Activated T-cell treated with anti-CD3 and anti-CD28 coated beads for 4 hours (primary cell): ENCODE measurements at places on chromosomes 13 and 19.

DNA sequence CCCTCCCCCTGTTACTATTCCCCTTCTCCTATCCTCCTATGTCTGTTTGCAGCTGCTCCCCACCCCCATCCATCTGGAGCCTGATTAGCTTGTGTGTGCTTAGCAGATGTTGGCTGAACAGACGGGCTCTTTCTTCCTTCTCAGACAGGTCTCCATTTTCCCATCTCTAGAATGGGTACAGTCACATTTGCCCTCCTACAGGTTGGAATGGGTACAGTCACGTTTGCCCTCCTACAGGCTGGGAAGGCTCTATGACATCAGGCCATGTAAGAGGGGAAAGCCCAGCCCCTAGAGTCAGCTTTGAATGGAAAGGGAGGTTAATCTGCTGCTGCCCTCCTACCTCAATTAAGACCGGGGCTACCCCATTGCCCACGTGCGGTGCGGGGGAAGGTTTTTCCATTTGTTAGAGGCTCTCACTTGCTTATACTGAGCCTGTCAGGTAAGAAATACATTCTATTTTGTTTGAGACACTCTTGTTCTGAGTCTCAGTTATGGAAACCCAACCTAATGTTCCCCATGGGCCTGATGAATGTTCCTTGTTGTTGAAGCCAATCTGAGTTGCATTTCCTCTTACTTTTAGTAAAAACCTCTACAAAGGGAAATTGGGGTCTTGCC lies 2.2 kb upstream of the CLEC17A start:
- peak; percentile 24 for DNase-seq

GRCh38 chr13:89380101-89380500 lies 1708.9 kb downstream of the SLITRK5 start:
- DNase-seq = no peak

DNA sequence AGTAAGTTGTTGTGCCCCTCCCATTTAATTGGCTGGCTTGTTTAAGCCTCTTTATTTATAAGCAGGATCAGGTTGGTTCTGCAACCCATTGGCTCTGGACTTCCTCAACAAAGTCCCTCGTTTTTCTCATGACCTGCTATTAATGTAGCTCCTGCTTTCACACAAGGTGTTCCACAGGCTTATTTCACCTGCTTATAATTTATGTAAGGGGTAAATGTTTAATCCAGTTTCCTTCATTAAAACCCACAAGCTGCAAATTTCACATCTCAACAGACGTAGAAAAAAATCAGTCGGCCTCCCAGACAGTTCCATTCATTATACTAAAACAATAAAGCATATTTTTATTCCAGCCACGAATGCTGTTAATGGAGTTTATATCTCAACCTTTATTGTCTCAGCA lies 86.1 kb downstream of the TBC1D4 start:
- no peak for DNase-seq

- DNase-seq = no peak
Measured at GRCh38 chr13:113544071-113544891, 40.3 kb upstream of the TFDP1 start.

DNA sequence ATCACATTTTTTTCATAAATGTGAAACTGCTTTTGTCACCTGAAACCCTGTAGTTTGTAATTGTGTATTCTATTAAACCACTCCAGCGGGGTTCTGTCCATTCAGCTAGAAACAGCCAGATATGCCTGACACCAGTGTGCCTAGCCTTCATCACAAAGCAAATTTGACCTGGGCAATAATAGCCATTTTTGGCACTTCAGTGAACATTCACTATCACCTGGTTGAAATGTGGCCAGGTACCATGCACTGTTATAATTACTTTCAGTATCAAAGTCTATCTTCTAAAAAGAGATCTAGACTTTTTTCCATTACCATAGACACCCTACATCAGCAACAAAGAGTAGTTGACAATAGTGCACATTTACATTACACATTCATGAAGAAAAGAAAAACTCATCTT lies 64.5 kb downstream of the ZNF257 start:
- no peak for DNase-seq

GRCh38 chr19:27676877-27677276 lies 1536.1 kb downstream of the UQCRFS1 start:
- DNase-seq = no peak

GRCh38 chr13:102838273-102838672 lies 7.6 kb upstream of the ERCC5 start:
- no peak for DNase-seq

DNA sequence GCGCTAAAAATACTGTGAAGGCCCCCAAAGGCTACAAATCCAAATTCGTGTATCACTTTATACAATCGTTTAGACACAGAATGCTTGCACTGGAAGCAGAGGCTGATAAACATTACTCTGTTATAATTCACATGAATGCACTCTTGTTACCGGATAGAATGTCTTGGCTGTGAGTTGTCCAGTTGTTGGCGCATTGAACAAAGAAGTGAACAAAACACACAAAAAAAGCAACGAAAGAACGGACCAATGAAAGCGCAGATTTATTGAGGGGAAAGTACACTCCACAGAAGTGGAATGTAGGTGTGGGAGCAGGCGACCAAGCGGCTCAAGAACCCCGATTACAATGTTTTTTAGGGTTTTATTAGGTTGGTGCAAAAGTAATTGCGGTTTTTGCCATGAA lies 529 bp upstream of the ZNF418 start:
- DNase-seq = no peak

- no peak for DNase-seq
Measured at GRCh38 chr19:40225440-40226305, 816 bp downstream of the CCNP start.

GRCh38 chr19:9586764-9587163 lies 2.5 kb upstream of the ZNF121 start:
- DNase-seq = peak; percentile 72

DNA sequence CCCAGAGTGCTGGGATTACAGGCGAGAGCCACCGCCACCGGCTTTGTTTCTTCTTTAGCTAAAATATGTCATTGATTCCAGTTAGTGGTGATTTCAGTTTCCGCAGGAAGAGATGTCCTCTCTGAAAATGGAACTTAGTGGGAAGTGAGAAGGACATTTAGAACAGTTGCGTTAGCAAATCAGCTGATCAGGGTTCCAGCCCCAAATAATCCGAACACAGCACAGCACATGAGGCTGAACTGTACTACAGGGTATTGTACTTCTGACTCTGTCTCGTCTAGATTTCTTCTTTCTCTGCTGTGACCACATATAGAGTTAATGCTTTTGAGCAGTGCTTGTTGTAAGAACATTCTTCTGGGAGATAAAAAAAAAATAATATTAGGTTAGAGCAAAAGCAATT lies 314.4 kb downstream of the MYO16 start:
- no peak for DNase-seq

- DNase-seq = no peak
Measured at GRCh38 chr13:96075953-96076543, 13.9 kb upstream of the HS6ST3 start.

DNA sequence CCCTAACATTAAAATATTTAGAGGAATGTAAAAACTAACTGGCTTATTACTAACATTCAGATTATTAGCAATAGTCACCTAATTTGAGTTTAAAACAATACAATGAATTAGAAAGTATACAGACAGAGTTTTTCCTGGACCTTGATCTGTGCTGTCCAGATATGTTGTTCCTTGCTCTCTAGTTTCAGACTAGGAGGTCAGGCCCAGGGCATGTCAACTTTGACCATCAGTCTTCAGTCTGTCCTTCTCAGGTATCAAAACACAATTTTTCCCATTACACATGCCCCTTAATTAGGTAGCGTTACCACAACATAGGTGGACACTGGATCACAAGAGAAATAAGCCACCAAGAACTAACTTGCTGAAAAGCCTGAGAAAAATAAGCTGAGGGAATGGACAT lies 197.0 kb downstream of the MAB21L1 start:
- no peak for DNase-seq

DNA sequence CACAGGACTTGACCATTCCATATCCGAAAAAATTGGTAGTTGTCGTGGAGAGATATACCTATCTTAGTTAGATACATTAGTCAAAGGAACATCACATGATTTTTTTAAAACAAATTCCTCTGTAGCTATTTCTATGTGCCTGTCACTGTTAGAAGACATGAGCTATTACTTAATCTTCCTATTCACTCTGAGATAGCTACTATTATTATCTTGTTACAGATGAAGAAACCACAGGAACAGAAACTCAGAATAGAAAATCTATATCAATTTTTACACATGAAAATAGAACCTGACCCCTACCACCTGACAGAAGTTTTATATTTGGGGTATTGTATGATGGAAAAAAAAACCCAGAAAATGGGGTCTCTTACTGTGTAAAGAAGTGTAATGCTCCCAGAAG lies 68.9 kb upstream of the TDRD3 start:
- no peak for DNase-seq

GRCh38 chr13:77150651-77151050 lies 123.7 kb upstream of the FBXL3 start:
- DNase-seq = no peak

DNA sequence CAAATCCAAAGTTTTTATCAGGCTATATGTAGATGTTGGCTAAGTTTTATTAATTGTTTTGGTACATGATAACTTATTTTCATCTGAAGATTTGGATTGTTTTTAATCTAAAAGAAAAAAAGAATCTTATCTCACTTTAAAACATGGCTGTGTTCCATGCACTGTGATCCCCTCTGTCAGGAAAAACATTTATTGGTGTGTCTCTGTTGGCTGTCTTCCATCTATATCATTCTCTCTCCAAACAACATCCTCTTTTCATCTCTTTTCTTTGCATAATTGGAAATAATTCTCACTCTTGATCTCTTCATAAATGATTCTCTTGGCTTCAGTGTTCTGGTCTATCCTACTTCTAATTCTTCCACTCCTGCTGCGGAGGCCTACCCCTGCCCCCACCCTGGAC lies 4.2 kb downstream of the NALCN start:
- no peak for DNase-seq

DNA sequence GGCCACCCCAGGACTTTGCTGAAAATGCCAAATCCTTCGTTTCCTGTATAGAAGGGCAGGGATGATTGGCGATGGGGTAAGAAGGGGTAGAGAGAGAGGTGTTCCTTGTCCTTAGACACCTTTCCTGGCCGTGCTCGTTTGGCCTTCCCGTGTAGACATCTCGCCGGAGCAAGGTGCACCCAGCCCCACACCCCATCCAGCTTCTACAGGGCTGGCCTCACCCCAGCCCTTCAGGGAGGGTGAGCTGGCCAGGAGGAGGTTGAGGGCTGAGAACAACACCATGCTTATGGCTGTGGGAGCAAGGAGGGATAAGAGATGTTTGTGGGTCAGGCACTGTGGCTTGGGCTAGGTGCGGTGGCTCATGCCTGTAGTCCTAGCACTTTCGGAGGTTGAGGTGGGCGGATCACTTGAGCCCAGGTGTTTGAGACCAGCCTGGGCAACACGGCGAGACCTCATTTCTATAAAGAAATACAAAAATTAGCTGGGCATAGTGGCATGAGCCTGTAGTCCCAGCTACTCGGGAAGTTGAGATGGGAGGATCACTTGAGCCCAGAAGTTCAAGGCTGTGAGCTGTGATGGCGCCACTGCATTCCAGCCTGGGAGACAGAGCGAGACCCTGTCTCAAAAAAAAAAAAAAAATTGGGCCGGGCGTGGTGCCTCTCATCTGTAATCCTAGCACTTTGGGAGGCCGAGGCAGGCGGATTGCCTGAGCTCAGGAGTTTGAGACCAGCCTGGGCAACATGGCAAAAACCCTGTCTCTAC lies 15.5 kb downstream of the SMARCA4 start:
- DNase-seq = no peak

- peak; percentile 41 for DNase-seq
Measured at GRCh38 chr19:53881482-53882390, at the start of gene PRKCG. Gene PRKCG, plus strand, starts transcription at chr19:53882197. Its CDS starts 298 bp downstream, at chr19:53882495.

DNA sequence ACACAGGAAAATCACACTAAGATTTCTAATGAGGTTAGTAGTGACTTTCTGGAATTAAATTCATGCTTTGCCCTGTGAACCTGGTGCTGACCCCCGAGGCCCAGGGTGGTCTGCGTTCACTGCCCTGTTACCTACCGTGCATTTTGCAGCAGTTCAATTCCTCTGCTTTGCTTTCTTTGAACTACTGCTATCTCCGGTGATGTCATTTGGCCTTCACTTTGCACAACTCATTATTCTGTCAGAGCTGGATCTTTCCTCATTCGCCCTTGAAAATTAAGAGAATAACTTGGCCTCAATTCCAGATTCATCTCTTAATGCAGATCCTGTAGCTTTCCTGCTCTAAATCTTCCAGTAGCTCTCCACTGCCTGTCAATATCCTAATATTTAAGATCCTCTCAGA lies 8.8 kb upstream of the LRRC63 start:
- no peak for DNase-seq

DNA sequence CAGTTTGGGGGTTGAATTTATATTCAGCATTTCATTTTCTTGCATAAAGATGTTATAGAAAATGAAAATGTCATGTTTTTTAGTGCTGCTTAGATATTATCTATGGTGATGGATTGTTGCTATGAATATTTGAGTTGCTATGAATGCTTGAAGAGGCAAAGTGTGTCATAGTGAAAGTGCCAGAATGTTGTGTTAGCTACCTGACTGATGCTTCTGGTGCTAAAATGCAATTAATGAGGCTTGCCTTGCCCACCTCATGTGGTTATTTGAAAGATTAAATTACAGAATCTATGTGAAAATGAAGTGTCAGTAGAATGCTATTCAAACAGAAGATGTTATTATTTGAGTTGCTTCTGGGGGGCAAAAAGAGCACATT lies 62.7 kb upstream of the MYCBP2 start:
- DNase-seq = no peak

DNA sequence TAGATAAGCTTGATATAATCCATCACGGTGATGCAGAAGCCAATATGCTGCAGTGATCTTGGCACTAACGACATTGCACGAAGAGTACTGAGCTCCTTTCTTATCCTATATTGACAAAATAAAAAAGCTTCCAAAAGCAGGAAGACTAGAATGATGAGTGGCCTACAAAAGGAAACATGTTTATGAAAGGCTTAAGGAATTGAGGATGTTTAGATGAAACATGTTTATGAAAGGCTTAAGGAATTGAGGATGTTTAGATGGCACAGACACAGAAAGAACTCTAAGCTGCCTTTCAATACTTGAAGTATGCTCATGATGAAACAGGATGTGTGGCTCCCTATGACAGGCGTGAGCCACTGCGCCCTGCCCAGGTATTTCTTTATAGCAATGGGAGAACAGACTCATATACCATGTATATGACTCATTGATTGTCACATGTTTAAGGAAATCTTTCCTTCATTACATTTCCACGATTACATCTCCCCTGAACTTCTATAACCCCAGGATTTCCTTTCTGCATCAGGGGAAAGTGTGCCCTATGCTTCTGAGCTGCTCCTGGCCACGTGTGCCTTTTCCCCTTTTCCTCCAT lies 690.8 kb upstream of the ARGLU1 start:
- no peak for DNase-seq

GRCh38 chr13:64540976-64541375 lies 2689.2 kb downstream of the PCDH9 start:
- no peak for DNase-seq

DNA sequence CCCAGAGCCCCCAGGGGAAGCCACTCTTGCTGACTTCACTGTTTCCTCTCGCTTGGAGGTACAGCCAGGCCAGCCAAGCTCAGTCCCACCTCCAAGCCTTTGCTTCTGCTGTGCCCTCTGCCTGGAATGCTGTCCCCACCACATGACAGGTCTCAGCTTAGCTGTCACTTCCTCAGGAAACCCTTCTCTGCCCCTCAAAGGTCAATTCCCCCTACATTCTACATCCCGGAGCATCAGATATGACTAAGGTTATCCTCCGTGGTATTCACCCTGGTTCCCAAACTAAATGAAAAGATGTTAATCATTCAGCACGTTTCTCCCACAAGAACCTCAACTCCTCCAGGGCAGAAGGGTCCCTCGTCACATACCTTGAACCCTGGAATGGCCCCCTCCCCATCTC lies 53.5 kb downstream of the PTPRS start:
- no peak for DNase-seq

- DNase-seq = no peak
Measured at GRCh38 chr19:3785938-3786824, at the start of gene MATK. Gene MATK, minus strand, starts transcription at chr19:3786381. Its CDS starts 1,246 bp downstream, at chr19:3785135.

GRCh38 chr19:23440791-23441190 lies 45.5 kb upstream of the ZNF91 start:
- DNase-seq = no peak
